ENCODE measurements at places on chromosomes 6 and 20.
A peak's percentile ranks its signal among the peaks of the same experiment; 100 is the strongest.

- DNase-seq: no peak
Observed at GRCh38 chr6:45447005-45447404, 69.3 kb upstream of the SUPT3H start.

- DNase-seq: peak; percentile 65
Observed at GRCh38 chr20:57434390-57434700, 43.1 kb downstream of the RBM38 start.

DNA sequence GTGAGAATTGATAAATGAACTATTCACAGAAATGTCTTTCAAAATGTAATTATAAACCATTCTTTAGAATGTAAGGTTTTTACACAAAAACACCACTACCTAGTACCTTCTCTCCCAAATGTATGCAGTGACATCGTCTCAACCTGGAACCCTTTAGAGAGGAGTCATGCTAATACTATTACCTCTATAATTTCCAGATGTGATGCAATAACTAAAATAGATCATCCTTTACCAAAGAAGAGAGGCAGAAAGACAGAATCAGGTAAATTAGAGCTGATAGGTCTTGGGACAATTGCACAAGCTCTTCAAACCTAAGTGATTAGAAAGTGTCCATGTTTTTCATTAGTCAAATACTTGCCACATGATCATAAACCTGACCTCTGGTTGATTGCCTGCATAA is 96.7 kb downstream of the HDGFL1 start:
- no peak for DNase-seq

GRCh38 chr6:131510094-131510493 is 62.9 kb upstream of the ARG1 start:
- DNase-seq: no peak

DNA sequence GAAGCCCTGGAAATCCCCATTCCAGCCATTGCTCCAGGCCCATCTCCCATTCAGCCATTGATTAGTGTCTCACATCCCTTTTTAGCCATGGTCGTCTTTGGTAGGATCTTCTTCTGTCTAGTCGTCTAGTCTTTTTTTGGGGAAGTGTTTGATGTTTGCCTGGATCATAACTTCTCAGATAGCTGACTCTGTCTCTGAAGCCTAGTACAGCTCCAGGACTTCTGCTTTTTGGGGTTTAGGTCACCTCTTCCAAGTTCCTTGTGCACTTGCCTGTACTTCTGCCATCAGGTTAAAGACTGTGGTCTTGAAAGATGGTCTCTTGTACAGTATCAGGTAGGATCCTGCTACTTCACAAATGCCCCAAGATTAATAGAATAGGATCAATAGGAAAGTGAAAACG is 553.5 kb downstream of the PKHD1 start:
- DNase-seq: no peak

DNA sequence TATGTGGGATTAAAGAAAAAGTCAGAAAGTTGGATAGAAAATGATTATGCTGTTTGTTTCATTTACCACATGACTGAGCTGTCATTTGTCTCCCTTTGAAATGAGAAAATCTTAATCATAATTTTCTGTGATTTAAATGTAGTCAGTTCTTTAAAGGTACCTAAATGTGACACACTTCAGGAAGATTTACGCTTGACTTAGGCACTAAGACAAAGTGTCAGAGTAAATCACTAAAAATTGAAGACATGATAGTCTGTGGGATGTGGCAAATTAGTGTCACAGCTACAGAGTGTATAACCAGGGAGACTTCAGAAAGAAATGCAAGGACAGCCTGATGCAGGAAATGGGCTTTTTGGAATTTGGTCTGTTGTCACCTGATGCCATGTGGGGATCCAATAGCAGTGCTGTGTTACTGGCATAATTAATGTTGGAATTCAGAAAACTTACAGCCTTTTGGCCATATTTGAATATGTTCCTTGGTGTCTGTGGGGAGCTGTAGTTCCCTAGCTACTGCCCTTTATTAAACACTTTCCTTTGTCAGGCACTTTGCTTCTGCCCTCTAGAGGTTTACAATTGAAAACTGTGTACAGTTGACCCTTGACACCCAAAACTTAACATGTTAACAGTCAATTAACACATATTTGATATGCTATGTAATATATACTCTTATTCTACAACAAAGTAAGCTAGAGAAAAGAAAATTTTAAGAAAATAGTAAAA is 493.8 kb downstream of the UTRN start:
- DNase-seq: no peak

- no peak for DNase-seq
Observed at GRCh38 chr20:46260480-46260879, 47.8 kb downstream of the CDH22 start.

DNA sequence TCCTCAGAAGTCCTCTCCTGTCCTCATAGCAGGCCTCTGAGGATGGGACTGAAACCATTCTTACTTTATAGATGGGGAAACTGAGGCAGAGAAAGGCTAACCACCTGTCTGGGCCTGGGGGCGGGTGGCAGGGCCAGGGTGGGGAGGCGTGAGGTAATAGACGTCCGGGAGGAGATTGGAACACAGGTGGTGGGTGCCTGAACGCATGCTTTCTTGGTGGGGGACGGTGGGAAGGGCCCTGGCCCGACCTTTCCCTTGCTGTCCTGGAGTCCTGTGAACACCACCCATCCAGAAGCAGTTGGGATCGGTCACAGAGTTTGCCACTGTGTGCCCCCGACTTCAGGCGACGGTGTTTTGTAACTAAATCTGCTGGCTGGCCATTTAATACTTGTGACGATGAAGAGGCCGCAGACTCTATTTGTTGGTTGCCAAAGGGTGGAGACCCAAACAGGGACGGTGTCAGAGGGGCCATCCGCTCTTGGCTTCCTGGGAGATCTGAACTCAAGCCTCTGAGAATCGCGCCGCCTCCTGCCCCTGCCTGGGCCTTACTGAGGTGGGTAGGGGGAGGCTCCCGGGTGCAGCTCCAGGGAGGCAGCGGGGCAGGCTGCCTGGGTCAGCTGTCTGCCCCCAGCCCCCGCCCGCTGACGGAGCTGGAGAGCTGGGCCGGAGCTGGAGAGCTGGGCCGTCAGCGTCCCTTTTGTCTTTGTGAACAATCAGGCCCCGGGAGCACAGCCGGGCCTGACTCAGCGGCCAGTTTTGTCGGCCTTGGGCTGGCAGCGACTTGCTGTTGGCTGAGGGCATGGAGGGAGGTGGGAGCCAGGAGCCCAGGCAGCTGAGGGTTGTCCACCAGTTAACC is 4.1 kb downstream of the RBM38 start:
- DNase-seq: no peak

DNA sequence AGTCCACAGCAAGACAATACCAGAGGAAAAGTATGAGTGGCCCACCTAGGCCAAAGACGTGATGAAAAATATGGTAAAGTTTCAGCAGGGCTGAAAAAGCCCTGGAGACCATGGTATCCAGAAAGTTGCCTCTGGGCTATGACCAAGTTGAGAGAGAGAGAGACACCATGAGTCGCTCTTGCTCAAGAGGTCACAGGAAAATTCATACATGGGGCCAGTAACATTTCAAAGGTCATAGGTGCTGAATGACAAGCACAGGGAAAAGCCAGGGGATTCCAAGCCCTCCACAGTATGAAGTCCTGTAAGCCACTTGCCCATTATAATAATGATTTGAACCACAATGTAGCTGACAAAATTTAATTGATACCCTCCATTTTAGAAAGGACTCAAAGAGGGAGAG is 657.7 kb upstream of the CITED2 start:
- no peak for DNase-seq

- no peak for DNase-seq
Observed at GRCh38 chr20:59158673-59159072, 4.9 kb upstream of the ZNF831 start.

- DNase-seq: no peak
Observed at GRCh38 chr20:25280574-25281535, 33.0 kb downstream of the PYGB start.

- DNase-seq: no peak
Observed at GRCh38 chr20:35091816-35092523, 637 bp downstream of the TRPC4AP start.

DNA sequence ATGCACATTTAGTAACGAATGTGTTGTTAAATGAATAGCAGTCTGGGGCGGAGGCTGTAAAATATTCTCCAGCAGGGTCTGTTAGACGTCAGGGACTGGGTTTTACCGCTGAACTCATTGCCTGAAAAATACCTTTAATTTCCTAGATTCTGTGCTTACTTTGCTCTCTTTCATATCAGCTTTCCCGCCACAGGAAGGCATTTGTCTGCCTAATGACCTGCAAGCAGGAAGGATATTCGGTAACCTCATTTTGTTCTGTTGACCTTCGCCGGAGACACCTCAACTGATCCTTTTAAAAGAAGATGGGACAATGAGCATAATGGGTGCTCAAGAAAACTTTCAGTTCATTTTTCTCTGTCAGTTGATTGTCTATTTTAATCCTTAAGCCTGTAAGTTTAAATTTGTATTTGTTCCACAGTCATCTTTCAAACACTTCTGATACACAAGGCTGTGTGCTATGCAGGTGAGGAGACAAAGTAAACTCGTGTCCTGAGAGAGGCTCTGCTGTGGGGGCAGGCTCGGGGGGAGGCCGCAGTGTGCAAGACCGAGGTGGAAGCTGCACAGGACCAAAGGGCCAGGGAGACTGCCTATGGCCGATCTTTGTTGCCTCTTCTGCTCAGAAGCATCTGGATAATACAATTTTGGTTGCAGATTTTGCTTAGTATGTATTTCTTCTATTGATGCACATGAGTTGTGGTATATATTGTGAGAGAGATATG is 27.4 kb upstream of the SIM1 start:
- DNase-seq: no peak

GRCh38 chr6:8014947-8015346 is 49.2 kb downstream of the BLOC1S5 start:
- no peak for DNase-seq

- DNase-seq: no peak
Observed at GRCh38 chr20:1184638-1185315, at the start of gene TMEM74B. TMEM74B (minus strand) TSS chr20:1184981; CDS start chr20:1183801, 1,180 bp downstream.

DNA sequence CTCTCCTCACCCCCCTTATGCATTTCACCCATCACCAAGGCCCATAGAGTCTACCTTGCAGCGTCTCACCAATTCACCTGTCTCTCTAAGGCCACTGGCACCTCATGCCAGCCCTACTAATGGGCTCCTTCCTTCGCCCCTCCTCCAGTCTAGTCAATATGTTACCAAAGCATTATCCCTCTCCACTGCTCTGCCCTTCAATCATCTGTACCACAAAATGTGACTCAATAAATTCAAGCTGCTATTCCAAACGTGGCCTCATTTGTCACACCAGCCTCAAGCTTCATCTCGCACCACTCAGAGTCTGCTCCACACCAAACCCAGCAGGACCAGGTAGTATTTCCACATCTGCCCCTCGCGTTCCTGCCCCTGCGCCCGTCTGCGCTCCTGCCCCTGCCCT is 21.8 kb upstream of the RPS6KA2 start:
- DNase-seq: no peak

- no peak for DNase-seq
Observed at GRCh38 chr6:19857703-19858102, 20.5 kb downstream of the ID4 start.

GRCh38 chr6:48825501-48826151 is 637.4 kb downstream of the MMUT start:
- DNase-seq: no peak

GRCh38 chr6:91754691-91755090 is 1167.8 kb upstream of the MAP3K7 start:
- no peak for DNase-seq

DNA sequence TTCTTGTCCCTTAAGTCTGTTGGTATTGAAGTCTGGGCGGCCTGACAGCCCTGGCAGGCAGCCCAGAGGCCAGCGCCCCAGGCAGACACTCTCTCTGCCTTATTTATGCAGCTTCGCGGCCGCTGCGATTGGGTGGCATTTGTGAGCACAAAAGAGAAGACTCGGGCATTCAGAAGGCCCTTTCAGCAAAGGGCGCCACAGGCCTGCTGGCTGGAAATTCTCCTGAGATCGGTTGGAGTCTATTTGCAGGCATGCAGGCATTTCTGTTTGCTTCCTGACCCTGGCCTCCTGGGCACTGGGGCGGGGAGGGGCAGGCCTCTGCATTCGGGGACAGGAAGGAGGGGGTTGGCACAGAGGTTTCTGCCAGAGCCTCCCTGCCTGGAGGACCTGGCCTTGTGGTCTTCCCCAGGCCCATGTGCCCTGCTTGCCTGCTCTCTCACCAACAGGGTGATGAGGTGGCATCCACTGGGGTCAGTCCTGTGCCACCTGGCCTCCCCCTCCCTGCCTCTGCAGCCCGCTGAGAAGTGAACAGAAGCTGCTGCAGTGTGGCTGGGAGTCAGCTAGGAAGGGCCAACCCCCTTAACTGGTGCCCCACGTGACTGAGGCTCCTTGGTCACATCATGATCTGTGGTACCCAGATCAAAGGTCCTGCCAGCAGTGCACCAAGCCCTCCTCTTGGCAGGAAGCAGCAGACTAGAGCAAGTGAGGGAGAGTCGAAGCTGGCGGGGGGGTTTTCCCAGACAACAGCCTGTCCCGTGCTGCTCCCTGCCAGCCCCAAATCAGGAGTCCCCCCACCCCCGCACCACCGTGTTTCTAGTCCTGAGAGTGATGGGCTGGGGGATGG is 16.6 kb upstream of the CCDC167 start:
- DNase-seq: no peak

GRCh38 chr6:81906709-81907204 is 154.3 kb upstream of the TENT5A start:
- DNase-seq: no peak

GRCh38 chr6:15200087-15200486 is 45.8 kb upstream of the JARID2 start:
- no peak for DNase-seq

DNA sequence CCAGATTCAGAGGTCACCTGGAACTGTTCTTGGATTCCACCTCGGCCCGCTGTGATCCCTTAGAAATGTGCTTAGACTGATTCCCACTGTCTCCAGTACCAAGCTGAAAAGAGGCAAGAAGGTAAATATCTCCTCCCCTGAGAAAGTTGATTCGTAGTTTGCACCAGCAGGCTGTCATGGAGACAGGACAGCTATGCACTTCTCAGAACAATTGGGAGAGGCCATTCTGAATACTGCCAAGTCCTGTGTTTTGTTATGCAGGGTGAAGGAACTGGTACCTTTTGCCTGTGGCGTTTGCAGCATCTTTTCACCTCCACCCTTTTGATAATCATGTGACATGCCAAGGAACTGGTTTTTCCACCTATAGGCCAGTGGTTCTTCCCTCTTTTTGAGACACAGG is 58.2 kb upstream of the RNGTT start:
- DNase-seq: no peak

DNA sequence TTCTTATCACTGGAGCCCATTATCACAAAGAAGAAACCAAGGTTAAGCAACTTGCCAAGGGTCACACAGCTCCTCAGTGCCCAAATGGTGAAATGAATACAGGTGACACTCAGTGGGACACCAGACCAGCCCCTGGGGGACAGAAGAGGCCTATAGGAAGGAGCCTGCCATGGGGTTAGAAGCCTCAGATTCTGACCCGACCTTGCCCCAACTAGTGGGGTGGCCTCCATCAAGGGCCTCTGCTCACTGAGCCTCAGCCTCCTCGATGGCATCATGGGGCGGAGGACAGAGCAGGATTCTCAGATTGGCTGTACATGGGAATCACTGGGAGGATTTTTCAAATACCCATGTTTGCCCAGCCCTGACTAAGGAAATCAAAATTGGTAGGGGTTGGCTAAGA is 47.6 kb downstream of the MRPL14 start:
- DNase-seq: no peak
